Left renal cortex interstitium (tissue), 4 donors: ENCODE measurements at places on chromosomes 11 and 22. TPM values are rescaled to one million over a fixed set of nuclear protein-coding genes. Genes with fewer than 3 reads are reported as not detected.

Gene FTH1
- polyA plus RNA-seq, result 2,075 TPM

Gene FJX1
- polyA plus RNA-seq, result 21.0 TPM

Gene OR52I2
- polyA plus RNA-seq, result not detected

Gene PKNOX2
- 15.1 TPM for polyA plus RNA-seq

Gene OR2AG1
- 0.16 TPM for polyA plus RNA-seq

Gene HEPHL1
- polyA plus RNA-seq, result 0.10 TPM
